ENCODE measurements at places on chromosomes 5 and 9.
A peak's percentile ranks its signal among the peaks of the same experiment; 100 is the strongest.

GRCh38 chr5:61162832-61163567 is 732 bp upstream of the SMIM15 start:
- peak; percentile 54 for DNase-seq

DNA sequence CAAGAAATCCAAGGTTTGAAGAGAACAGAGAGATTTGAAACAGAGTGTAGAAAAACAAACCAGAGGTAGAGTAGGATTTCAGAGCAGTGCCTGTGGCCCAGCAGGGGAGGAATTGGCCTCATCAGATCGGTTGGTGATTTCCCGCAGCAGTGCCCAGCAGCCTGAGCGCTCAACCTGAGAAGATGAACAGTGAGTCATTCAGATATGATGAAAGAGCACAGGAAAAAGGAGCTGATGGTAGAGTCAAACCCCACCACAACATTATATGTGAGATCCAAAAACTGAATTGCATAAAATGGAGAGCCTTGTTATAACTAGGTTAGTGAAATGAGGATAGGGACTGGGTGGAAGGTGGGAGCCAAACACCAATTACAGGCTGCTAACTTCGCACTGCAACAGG is 248.9 kb downstream of the PIK3R1 start:
- DNase-seq: no peak

DNA sequence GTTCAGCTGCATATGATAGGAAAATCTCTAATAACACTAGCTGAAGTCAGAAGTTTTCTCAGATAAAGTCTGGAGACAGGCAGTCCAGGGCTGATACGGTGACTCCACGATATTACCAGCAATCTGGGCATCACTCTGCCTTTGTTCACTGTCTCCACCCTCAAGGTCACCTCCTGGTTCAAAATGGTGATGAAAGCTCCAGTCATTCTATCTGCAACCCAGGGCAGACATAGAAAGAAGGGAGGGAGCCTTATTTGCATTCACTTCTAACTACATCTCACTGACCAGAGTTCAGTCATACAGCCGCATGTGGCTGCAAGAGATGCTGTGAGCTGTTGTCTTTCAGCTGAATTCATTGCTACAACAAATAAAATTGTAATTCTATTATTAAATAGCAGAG is 22.4 kb upstream of the GPR151 start:
- no peak for DNase-seq

- DNase-seq: no peak
These were observed 184.4 kb upstream of the OR13F1 start for GRCh38 chr9:104319685-104320084.

GRCh38 chr5:176671890-176672747 is 24.8 kb downstream of the TSPAN17 start:
- DNase-seq: no peak

GRCh38 chr9:107484117-107484723 is 5.3 kb downstream of the KLF4 start:
- DNase-seq: peak; percentile 16
